NCI-H2227 treated with DMSO at 0.1 percent for 48 hours (cell line): ENCODE measurements at places on chromosomes 6 and 20.

DNA sequence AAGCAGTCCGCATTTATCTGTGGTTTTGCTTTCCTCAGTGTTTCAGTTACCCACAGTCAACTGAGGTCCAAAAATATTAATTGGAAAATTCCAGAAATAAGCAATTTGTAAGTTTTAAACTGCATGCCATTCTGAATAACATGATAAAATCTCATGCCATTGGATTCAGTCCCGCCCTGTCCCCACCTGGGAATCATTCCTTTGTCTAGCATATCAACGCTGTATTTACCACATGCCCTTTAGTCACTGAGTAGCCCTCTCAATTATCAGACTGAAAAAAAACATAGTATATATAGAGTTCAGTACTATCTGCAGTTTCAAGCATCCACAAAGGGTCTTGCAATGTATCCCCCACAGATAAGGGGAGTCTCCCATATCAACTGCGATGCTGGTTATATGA, 17.1 kb downstream of the RANBP9 start:
- no peak for DNase-seq

- no peak for DNase-seq
These were observed 40.3 kb downstream of the SEC63 start for GRCh38 chr6:107917451-107918375.

- no peak for DNase-seq
These were observed 1.3 kb upstream of the PPP1R16B start for GRCh38 chr20:38804221-38804620.

GRCh38 chr6:79614326-79615305, 16.5 kb upstream of the SH3BGRL2 start:
- no peak for DNase-seq

GRCh38 chr20:39070484-39071231, 108.5 kb downstream of the DHX35 start:
- DNase-seq: no peak

- DNase-seq: no peak
These were observed 203.7 kb downstream of the SYNDIG1 start for GRCh38 chr20:24672886-24673677.

- no peak for DNase-seq
These were observed 37.3 kb downstream of the PGM3 start for GRCh38 chr6:83155794-83156193.
